ENCODE measurements at places on chromosomes 12 and 14.

- no peak for DNase-seq
These were observed 6.6 kb downstream of the PLEKHG6 start for GRCh38 chr12:6316921-6317692.

DNA sequence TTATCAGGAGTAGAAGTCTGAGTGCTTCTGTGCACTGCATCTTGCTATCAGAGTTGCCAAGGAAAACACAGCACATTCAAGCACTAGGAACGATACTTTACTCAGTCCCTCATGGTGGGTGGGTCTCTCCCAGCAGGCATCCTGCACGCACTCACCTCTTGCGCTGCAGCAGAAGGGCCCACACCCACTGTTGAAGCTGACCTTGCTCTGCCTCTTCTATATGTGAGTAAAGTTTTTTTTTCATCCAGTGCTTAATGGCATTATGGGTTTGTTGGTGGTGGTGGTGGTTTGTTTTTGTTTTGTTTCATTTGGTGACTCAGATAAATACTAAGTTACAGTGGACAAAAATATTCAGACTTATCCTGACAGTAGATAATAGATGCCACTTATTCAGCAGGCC, 348.5 kb downstream of the EGLN3 start:
- DNase-seq: no peak

- peak; percentile 34 for DNase-seq
These were observed 72.3 kb upstream of the DHRS4 start for GRCh38 chr14:23881282-23881681.

DNA sequence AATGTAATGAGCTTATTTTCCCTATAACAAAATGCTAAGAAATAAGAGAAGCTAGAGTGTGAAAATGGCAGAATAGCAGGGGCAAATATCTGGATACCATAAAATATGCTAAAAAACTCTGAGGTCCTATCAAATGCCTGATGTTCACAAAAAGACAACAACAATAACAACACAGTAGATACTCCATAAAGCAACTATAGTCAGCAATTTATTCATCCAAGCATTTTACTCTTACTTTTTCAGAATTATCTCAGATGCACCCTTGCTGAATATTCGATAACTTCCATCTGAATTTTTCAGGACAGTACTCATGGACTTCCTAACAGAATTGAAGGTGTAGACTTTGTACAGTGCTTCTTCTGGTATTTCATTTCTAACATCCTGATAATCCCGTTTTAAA, 88.9 kb downstream of the ATP2B1 start:
- no peak for DNase-seq

GRCh38 chr12:6552140-6552551, 3.7 kb downstream of the IFFO1 start:
- peak; percentile 25 for DNase-seq

All from AG08395 (cell line).